RWPE1 (cell line): ENCODE measurements at places on chromosomes 1 and 21.

DNA sequence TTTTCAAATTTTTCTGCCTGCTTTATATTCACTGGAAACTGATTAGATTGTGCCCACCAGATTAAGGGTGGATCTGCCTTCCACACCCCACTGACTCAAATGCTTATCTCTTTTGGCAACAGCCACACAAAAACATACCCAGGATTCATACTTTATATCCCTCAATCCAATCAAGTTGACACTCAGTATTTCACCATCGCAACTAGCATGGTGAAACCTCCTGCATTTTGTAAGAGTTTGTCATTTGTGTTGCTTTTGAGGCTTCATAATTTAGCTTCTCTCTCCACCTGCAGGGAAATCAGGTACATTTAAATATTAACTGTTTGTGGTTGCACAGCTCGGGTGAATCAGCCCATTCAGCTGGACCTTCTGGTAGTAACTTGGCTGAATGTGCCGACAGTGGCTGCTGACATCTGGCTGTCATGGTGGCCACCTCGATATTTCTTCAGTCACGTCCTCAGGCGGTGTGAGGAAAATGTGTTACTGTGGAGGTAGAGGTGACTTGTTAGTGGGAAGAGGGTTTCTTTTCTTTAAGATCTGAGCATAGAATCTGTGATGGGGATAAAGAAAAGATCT is 224.0 kb downstream of the PTBP2 start:
- no peak for DNase-seq

GRCh38 chr1:118841521-118841920 is 146.6 kb downstream of the TBX15 start:
- DNase-seq: no peak

GRCh38 chr1:168360151-168361021 is 79.7 kb downstream of the TBX19 start:
- DNase-seq: no peak

GRCh38 chr1:236085545-236086159 is 20.8 kb upstream of the NID1 start:
- no peak for DNase-seq

DNA sequence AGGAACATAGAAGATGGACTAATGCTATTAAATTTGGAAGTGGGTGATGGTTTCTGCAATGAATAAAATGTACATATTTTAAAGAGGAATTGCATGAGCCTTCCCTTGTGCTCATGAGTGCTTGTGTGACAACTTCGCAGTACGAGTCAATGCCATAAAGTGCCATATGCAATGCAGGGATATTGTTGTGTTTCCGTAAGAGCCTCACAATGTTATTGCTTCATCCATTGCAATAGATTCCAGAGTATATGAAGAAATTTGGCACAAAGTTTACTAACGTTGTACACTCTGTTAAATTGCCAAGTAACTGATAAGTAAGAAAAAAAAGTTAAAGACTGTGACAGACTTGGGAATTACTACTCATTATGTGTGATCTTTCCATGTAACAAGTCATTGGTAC is 22.3 kb downstream of the BTG3 start:
- DNase-seq: no peak

DNA sequence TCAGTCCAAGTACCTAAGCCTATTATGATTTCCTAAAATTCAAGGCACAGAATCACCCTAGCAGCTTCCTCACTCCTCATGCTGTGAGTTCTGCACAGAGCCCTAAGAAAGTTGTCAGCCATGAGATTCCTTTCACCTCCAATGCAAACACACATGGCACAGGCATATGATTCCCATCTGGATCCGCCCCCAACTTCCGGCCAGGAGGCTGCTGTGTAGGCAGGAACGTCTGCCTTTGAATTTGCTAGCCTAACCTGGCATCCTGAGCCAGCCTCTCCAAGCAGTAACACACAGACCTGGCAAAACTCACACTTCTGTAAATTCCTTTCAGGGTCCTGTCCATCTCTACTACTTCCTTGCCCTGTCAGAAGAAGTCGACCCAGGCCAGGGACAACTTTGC is 521.1 kb upstream of the BEND5 start:
- no peak for DNase-seq

- DNase-seq: no peak
Measured at GRCh38 chr1:218339267-218339831, 5.8 kb upstream of the TGFB2 start.

DNA sequence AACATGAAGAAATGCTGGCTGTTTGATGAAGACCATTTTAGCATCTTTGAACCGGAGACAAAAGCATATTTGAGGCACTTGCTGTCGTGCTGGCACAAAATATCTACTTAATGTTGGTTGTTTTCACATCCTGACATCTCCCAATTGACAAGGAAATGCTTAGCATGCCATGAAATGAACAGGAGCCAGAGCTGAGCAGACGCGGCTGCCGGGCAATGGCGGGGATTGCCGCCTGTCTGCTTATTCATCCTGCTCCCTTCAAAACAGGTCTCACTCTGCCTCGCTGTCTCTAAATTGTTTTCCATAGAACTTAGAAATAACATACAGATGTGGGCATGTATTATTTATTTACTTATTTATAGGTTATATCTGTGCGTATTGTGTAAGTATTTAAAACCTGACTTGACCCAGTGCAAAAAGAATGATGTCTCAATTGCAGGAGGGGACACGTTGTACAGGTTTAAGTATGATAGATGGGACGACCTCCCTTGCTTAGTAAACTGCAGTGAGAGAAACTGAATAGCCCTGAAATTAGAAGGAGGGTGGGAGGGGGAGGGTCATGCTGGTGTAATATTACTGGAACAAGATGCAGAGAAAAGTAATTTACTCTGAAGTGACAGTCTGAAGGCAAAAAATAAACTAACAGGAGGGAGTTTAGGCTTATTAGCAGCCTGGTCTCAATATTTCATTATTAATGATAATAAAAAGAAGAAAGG is 590.4 kb upstream of the PLXNA2 start:
- DNase-seq: no peak

GRCh38 chr21:45391743-45392572 is 13.0 kb upstream of the COL18A1 start:
- DNase-seq: no peak

DNA sequence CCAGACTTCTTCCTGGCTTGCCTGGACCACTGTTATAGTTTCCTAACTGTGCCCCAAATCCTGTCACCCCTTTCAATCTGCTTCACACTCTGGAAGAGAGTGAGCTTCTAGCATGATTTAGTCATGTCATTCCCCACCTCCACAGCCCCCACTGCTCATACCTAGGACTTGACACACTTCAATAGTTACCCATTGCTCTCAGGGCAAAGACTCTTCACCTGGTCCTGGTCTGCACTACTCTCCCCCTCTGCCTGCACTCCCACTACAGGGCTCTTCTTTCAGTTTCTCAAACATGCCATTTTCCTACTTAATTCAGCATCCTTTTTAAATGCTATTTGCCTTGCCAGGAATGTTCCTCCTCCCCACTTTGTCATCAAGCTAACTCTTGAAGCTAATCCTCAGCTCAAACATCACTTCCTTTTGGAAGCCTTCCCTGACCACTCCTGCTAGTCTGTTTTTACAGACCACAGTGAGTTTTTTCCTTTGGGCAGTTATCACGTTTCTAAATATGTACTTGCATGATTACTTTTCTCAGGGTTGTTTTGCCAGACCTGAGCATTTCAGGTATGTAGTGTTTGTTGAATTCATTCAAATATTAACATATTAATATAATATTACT is 24.7 kb downstream of the CYP2J2 start:
- DNase-seq: no peak

- DNase-seq: peak; percentile 92
Measured at GRCh38 chr1:33219886-33220661, 36.2 kb upstream of the ZNF362 start.

- DNase-seq: no peak
Measured at GRCh38 chr1:198966519-198966918, 327.7 kb downstream of the PTPRC start.

DNA sequence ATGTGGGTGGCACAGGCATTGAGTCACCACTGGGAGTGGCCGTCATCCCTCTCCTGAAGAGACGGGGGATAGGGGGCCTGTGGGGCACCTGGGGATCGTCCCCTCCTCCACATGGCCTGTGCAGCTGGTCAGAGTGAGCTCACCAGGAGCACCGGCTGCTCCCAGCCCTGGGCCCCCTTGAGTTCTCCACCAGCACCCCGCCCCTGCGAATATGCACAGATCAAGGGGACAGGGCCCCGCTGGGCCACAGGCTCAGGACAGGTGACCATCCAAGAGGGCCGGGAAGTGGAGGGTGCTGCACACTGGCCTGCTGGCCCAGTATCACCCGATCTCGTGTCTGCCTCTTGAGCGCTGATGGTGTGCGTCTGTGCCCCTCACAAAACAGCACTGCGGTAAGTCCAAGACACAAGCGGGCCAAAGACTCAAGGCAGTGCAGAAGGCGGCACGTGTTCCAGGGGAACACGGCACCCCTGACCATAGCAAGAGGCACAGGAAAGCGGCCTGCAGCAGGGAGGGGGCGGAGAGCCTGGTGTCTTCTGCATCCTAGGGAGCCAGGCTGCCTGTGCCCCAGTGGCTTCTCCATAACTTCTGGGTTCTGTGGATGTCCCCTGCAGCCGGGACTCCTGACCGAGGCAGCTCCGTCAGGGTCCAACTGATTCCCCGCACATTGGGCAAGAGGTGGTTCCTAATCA is 18.1 kb upstream of the TSPEAR start:
- DNase-seq: no peak

- no peak for DNase-seq
Measured at GRCh38 chr1:170254371-170254770, 108.6 kb downstream of the NTMT2 start.

DNA sequence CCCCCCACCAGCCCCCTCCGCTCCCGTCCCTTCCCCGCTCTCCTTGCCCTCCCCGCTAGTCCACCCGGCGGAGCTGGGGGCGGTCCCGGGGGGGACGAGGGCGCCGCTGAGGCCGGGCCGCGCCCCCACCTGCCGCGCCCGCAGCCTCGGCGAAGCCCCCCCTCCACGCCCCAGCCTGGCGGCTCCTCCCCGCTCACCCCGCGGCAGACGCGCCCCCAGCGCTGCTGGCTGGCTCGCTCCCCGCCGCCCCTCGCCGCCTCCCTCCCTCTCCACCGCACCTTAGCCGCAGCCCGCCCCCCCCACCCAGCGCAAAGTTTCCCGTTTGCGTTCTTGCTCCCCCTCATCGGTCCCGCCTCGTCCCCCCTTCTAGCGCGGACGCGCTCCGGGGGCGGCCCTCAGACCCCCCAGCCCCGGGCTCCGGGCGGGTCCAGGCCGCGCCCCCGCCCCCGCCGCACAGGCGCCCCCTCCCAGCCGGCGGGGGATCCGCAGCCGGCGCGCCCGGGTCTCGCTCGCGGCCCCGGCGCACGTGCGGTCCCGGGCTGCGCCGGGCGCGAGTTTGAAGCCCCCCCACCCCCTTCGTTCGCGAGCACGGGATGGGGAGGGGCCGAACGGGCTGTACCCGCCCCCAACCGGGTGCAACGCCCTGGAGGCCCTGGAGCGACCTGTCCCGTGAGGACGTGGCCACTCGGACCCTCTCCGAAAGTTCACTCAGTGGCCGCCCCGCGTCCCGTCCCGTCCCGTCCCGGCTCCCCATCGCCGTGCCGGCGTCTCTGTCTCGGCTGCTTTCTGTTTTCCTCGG is 623 bp downstream of the PTPRF start:
- DNase-seq: peak; percentile 60

GRCh38 chr1:117098287-117098890 is 23.2 kb downstream of the TRIM45 start:
- no peak for DNase-seq

DNA sequence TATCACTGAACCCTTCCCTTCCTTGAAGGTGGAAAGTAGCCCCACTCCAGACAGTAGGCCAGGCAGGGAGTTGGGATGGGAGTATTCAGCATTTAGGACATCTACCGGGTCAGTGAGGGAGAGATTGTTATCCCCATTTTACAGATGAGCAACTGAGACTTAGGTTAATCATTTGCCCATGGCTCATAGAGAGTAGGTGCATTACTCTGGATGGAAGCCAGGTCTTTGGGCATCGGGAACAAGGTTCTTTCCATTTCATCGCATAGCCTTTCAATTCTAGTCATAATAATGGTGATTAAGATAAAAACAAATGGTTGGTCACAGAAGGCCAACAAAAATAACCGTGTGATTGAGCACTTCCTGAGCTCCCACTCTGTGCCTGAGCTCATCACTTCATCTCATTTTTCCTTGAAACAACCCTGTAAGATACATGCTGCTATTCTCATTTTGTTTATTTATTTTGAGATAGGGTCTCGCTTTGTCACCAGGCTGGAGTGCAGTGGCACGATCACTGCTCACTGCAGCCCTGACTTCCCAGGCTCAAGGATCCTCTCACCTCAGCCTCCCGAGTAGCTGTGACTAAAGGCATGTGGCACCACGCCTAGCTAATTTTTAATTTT is 64.8 kb downstream of the NAV1 start:
- DNase-seq: no peak

DNA sequence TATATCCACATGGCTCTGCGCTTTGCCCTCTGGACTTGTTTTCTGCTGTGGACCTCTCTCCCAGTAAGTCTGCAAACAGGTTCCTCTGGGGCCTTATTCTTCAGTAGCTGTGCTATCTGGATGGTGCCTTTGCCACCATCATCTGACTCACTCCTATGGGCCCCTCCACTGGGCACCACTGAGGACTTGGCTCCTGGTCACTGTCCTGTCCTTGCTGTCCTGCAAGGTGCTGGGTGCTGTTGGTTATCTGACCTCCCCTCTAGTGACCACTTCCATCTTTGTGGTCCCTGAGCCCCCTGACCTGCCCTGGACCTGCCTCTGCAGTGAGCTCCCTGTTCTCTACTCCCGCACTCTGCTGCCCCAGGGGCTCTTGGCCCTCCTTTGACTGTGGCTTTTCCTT is 6.7 kb downstream of the CNIH3 start:
- no peak for DNase-seq
